ENCODE measurements at places on chromosomes 13 and 19. TPM values are rescaled to one million over a fixed set of nuclear protein-coding genes. Genes with fewer than 3 reads are reported as not detected.
A peak's percentile ranks its signal among the peaks of the same experiment; 100 is the strongest.

Gene DHDH
- total RNA-seq, result not detected

Gene GNG7
- total RNA-seq, result 26.7 TPM

Gene IGFL3
- total RNA-seq, result not detected

Gene AZU1
- total RNA-seq, result not detected

Gene APOC1
- total RNA-seq, result 1.4 TPM

Gene CEBPG
- total RNA-seq, result 17.5 TPM

Gene GPR183
- total RNA-seq, result 2.7 TPM

Gene FXYD3
- 2.3 TPM for total RNA-seq

Gene SEMA6B
- 16.7 TPM for total RNA-seq

Gene AMER2
- not detected for total RNA-seq

Gene TMPRSS9
- not detected for total RNA-seq

Gene SIAH3
- total RNA-seq, result 0.05 TPM

Gene MEDAG
- 4.7 TPM for total RNA-seq

GRCh38 chr13:112657850-112658445, 31.9 kb upstream of the ATP11A start:
- DNase-seq, result no peak

GRCh38 chr19:12015753-12016116, 19.7 kb downstream of the ZNF433 start:
- DNase-seq, result no peak

- no peak for DNase-seq
Measured at GRCh38 chr19:8884416-8884815, 52.2 kb downstream of the MBD3L1 start.

GRCh38 chr13:74945637-74946036, 536.3 kb downstream of the TBC1D4 start:
- no peak for DNase-seq

DNA sequence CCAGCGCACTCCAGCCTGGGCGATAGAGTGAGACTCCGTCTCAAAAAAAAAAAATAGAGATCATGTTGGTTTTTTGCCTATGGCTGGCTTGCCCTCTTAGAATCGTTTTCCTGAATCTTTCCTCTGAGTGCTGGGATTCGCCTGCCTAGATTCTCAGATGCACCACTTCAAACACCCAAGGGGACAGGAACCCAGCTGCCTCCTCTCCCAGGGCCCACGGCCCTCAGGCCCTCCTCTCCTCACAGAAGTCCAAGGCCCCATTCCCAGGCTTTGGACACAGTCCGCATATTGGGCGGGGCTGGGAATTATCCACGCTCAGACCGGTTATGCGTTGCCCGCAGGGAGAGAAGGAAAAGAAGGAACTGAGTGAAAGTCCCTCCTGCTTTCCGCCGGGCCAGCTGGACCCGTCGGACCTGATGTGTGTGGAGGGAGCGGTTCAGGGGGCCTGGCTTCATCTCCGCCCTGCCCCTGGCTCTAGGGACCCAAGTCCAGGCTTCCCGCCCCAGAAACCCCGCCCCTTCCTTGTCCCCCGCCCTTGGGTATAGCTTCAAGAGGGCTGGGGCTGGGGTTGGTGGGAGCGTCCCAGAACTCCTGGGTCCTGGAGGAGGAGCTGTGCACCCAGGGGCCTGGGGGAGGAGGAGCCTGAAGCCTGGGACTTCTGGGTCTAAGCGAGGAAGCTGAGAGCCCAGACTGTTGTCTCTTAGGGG, 5.8 kb downstream of the PPFIA3 start:
- DNase-seq, result no peak

GRCh38 chr13:86729206-86729605, 930.0 kb upstream of the SLITRK6 start:
- DNase-seq, result no peak

DNA sequence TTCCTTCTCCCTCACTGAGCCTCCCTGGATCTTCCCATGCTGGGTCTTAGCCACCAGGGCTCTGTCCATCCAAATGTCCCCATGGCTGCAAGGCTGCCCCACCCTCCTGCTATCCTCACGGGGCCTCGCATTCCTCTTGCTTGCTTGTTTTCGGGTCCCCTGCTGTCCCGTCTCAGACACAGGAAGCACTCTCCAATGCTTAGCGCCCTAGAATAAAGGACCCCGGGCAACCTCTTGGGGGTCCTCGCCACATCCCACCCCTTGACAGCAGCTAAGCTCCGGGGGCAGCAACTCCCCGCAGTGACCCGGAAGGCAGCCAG, 23.7 kb downstream of the SH3GL1 start:
- DNase-seq, result no peak

- DNase-seq, result no peak
Measured at GRCh38 chr19:29365836-29366417, 153.0 kb upstream of the UQCRFS1 start.

DNA sequence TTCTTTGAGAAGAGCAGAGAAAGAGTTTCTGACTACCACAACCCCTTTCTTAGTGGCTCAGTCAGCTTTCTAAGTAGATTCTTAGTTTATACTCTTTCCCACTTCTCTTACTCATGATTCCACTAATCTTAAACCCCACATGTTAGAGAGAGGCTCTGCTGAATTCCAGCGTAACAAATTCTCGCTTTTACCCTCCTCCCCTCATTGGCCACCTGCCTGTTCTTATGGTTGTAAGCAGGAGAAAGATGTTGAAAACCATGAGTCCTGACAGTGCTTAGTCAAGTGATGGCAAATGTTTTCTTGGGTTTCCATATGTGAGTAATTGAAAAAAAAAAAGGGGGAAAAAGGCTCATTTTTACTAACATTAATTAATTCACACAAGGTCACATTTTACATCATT, 125.9 kb downstream of the ZDHHC20 start:
- no peak for DNase-seq

- DNase-seq, result no peak
Measured at GRCh38 chr19:16198370-16198651, 600 bp downstream of the AP1M1 start.

DNA sequence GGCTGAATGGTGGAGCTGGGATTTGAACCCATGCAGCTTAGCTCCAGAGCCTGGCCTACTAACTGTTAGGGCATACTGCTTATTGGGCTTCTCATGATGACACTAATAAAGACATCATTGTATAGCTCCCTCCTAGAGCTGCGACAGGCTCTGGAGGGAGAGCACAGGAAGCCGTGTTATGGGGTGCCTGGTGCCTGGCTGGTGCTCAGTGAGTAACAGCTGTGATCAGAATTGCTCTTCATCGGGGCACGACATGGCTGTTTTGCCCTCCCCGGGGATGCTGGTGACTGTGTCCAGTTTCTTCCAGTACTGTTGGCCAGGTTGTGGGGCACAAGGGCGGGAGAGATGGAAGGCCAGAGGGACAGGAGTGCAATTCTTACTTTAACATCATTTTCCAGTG, 5.1 kb downstream of the LYPD5 start:
- no peak for DNase-seq

GRCh38 chr19:50460161-50460765, 16.0 kb upstream of the EMC10 start:
- DNase-seq, result no peak

DNA sequence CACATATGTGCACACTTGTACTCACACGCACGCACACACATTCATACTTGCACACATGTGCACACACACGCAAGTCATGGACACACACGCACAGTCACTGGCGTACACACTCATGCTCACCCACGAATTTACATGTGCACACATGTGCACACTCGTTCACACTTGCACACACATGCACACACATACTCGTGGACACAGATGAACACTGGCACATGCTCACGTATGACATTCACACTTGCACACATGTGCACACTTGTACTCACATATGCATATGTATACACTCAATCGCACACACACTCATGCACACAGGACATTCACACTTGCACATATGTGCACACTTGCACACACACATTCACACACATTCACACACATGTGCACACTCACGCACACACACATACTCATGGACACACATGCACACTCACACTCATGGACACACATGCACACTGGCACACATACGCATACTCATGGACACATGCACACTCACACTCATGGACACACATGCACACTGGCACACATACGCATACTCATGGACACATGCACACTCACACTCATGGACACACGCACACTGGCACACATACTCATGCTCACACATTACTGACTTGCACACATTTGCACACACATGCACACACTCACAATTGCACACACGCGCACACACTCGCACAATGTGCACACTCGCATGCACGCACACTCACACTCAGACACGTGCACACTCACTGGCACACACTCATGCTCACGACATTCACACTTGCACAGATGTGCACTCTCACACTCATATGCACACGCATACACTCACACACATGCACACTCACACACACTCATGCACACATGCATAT, 9.5 kb downstream of the SBK2 start:
- DNase-seq, result no peak

DNA sequence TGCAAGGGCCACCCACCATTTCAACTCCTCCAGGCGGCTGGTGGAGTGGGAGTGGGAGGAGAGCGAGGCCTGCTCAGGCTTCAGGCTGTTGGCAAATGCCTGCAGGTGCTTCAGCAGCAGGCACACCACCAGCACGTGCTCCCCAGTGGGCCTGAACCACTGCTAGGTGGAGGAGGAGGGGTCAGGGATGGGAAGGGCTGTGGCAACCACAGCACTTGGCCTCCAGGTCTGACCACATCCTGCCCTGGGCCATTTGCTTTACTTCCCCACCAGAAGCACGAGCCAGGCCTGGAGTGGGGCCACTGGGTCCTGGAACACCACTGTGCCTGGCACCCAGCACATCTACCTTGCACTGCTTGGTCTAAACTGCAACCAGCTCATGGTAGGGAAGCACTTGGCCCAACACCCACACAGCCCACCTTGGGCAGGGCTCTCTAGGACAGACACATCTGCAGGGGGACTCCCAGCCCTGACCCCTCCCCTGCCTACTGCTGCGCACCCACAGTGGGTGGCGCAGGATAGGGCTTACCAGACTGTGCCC, 26.2 kb downstream of the TUBA3C start:
- DNase-seq, result no peak

DNA sequence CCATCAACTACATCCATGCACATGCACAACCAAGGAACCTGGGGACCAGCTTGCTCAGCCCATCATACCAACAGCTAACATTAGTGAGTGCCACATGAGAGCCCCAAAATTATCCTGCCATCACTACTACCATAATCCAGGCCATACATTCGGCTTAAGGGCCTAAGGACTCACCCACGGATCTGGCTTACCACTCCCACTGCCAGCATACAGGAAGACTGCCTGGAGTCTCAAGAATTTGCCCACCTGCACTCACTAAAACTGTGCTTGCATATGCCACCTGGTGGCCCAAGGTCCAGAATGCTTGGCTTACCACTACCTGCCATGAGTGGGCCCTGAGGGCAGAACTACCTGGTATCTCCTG, 1562.9 kb upstream of the PRR20A start:
- DNase-seq, result no peak

DNA sequence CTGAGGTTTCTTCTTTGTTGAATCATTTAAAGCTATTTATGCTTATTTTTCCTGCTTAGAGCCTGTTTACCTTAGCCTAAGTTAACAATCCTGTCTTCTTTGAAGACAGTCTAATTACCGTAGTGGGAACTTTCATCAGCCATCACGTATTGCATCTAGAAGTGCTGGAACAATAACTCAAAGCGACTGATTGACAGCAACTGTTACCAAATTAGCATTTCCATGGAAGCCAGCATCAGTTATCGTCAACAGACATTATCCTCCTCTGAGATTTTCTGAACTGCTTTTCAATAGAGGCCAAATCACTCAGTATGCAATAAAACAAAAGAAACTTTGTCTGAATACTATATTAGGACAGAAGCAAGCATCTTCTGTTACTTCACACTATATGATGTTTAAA, 433.3 kb upstream of the SLITRK1 start:
- no peak for DNase-seq

GRCh38 chr13:85638265-85638664, 161.0 kb downstream of the SLITRK6 start:
- DNase-seq, result peak; percentile 59

DNA sequence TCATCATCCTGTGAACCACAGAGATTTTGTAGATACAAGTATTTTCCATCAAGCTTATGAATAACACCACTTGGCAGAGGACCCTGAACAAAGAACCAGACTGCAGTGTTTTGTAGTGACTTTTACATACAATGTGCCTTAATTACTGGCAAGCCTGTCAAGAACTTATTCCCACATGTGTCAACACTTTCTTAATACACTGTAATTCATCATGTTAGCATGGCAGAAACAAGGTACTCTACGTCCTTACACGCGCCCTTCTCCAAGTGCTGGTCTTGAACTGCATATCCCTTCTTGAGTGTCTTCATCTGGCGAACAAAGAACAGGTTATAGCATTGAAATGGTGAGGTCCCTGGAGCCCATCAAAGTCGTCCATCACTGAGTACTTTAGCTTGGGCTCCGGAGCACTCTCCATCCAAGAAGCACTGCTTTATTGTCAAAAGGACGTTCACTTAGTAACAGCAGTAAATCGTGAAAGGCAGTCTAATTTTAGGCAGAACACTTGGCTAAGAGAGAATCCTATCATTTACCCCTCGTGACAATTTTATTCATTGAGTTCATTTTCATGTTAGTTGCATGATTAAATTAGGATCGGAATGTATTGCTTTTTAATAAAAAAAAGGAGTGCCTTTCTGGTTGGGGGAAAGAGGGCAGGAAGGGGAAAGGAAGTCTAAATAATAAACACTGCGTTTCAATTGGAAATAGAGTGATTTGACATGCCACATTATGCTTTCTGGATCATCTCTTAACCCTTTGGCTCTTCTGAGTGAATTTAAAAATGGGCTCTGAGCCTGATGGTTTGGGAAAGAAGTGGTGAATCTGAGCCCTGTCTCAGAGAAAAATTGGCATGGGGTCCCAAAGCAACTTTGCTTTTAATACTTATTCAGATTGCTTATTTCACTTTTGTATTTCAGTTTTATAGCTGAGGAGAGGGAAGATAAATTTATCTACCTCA, 376.1 kb downstream of the DLEU7 start:
- no peak for DNase-seq

- no peak for DNase-seq
Measured at GRCh38 chr13:21625366-21625765, 21.4 kb upstream of the MICU2 start.

All from Right ventricle myocardium inferior (tissue), 1 donor.